ENCODE measurements at places on chromosomes 5 and 9.
A peak's percentile ranks its signal among the peaks of the same experiment; 100 is the strongest.

GRCh38 chr9:109320331-109320741 lies 523 bp downstream of the EPB41L4B start:
- no peak for DNase-seq

- no peak for DNase-seq
Measured at GRCh38 chr5:68817632-68818031, 276.2 kb upstream of the SLC30A5 start.

- DNase-seq: no peak
Measured at GRCh38 chr9:15116130-15116580, 190.9 kb downstream of the TTC39B start.

DNA sequence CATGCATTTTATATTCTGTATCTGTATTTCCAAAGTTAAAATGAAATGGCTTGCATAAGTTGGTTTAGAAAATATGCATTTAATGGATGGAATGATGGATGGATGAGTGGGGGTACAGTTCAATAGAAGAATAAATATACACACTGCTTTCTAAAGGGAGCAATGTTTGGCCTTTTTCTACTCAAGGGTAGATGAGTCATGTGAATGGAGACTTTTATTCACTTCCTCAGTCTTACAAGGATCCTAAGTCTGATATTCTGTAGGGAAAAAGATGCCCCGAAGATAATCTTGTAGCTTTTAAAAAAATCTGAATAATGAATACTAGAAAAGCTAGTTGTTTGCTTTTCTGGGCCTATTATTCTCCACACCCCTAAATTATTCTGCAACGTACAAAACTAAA lies 2112.1 kb downstream of the MAT2B start:
- DNase-seq: no peak

- DNase-seq: no peak
Measured at GRCh38 chr5:112083623-112084022, 326.6 kb upstream of the NREP start.

- DNase-seq: no peak
Measured at GRCh38 chr9:106479679-106480078, 383.3 kb upstream of the ZNF462 start.

DNA sequence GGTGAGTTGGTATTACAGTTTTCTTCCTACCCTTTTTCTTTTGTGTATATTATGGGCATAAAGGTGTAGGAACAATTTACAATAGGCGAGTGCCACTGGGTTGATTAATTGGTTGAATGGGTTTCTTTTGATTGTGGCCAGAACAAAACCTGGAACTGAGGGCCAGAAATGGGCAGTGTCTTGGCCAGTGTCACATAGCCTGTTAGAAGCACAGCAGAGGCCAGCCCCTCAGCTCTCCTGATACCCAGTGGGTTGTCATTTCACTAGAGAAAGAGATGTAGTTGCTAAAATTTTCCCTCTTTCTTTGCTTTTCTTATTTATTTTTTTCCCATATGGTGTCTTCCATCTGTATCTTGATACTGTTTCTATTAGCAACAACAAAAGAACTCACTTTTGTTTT lies 38.8 kb upstream of the SEMA6A start:
- DNase-seq: peak; percentile 5

DNA sequence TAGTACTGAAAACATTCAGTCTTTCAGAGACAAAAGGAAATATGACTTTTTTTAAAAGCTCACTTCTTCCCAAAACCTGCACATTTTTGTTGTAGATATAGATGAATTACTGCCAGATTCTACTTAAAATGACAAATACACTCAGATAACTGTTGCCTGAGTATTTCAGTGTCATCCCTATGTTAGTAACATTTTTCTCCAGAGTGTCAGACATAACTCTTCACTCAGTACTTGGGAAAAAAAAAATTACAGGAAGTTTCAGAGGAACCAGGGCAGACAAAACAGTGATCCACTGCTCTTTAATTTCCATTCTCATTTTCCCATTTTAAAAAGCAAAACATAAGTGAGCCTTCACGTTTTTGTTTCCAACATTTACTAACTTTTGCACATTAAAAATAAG lies 79.3 kb upstream of the ITGA1 start:
- DNase-seq: no peak

- no peak for DNase-seq
Measured at GRCh38 chr5:140319833-140320232, 16.9 kb upstream of the PFDN1 start.

- no peak for DNase-seq
Measured at GRCh38 chr9:123063177-123063598, 29.7 kb downstream of the GPR21 start.

DNA sequence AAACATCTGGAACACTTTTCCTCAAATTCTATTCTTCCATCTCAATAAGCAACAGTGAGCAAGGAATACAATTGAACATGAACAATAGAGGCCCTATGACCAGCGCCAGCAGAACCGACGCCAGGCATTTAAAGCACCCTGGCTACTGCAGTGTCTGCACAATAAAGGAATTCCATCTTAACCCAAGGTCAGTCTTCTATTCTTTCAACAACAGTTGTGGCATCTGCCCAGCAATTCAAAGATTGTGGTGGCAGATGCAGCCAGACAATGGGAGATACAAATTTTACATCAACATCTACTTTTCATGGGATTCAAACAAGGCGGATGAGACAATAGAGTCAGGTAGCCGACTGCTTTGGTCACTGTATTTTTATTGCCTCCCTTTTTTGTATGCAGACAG lies 65.9 kb downstream of the ELL2 start:
- DNase-seq: no peak

- DNase-seq: no peak
Measured at GRCh38 chr9:92066168-92066567, 49.0 kb downstream of the SPTLC1 start.

DNA sequence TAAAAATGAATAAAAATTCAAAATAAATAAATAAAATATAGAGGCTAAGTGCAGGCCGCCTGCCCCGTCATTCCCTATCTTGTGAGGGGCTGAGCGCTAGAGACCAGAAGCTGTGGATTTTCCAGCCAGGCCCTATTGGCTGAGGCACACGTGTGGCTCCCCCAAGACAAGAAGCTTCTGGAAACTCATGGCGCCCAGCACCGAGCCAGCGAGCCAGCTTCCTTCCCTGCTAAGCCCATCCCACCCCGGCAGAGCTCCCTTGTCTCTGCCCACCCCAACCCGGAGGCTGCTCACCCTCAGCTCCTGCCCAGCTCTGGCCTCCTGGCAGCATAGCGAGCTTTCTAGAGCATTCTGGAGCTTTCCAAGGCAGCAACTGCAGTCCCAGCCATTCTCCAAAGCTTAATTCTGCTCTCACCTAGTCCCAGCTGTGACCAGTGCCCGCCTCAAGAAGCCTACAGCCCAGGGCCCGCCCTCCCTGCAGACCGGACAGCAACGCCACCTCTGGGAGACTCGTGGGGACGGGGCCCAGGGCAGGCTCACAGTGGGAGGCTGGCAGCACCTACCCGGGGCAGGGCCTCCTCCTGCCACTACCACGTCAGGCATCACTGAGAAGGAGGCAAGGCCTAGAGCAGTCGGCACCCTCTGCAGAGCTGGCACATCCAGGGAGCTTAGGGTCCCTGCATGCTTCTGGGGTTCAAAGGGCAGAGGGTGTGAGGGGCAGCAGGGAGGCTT lies 23.2 kb upstream of the TMEM250 start:
- no peak for DNase-seq

- no peak for DNase-seq
Measured at GRCh38 chr5:67350618-67351201, 154.1 kb upstream of the CD180 start.

DNA sequence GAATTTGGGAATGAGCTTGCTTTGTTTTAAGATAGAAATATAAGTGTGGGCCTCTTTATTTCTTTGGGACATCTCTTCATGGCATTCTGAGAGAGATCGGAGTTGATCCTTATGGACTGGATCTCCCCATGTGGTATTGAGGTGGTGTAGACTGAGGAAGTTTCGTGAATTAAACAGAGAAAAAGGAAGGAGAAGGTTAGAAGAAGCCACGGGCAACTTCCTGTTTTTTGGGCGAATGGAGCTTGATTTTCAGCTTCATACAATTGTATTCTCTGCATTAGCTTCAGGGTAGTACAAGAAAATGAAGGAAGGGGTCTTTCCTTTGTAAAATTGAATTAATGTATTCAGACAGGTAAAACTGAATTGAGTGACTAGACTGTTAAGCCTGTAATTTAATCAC lies 70.5 kb upstream of the HMHB1 start:
- no peak for DNase-seq

- no peak for DNase-seq
Measured at GRCh38 chr5:80990527-80990926, 30.4 kb downstream of the RASGRF2 start.

- no peak for DNase-seq
Measured at GRCh38 chr9:14119694-14120514, 194.0 kb downstream of the NFIB start.

DNA sequence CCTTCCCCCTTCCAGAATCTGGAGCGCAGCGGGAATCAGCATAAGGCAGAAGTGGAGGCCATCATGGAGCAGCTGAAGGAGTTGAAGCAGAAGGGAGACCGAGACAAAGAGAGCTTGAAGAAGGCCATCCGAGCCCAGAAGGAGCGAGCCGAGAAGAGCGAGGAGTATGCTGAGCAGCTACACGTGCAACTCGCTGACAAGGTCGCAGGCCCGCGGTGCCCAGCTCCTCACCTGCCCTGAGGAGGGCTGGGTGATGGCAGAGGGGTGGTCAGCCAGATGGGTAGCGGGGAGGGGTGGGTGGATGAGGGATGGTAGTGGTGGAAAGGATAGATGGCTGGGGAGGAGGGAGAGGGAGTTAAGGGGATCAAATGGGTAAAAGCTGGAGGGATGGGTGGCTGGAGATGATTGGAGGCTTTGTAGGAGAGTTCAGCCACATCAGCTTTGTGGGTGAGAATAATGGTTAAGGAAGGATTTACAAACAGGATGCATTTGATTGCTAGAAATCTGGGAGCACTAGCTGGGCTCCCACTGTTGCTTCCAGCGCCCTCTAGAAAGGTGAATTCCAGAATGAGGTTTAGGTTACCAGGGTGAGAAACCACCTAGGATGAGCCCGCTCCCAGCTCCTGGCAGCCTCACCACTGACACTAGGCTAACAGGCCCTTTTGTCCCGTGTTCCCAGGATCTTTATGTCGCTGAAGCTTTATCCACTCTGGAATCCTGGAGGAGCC lies 19.7 kb upstream of the GLE1 start:
- no peak for DNase-seq

- no peak for DNase-seq
Measured at GRCh38 chr9:79089054-79089560, 482.7 kb upstream of the TLE4 start.

GRCh38 chr5:97906135-97906534 lies 723.1 kb upstream of the RIOK2 start:
- no peak for DNase-seq

GRCh38 chr5:17966640-17967402 lies 332.6 kb downstream of the TAF11L14 start:
- DNase-seq: no peak

DNA sequence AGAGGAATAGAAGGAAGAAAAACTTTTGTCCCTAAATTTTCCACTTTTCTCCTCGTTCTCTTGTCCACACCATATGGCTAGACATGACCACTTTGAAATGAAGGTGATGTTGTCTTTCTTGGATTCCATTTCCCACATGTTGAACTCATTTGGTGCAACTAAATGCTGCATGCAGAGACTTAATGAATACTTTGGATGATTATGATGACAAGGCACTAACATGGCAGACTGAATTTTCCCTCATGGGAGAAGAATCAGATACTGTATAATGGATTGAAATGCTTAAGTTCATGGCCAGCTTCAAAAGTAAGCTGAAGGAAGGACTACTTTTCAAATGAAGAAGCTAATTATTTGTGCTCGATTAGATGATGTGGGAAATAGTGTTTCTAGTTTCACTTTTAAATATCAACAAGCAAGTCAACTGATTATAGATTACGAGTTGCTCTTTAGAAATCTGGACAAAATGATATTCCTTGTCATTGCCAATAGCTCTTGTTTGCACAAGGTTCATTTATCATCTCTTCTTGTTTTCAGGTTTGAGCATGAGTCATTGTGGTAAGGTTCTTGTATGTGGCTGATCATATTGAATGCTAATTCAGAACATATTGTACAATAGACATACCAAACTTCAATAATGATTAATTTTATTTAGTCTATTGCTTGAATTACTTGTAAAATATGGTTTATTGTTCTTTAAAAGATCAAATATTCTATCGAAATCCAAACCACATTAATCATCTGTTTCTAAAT lies 501.3 kb upstream of the FTMT start:
- no peak for DNase-seq

DNA sequence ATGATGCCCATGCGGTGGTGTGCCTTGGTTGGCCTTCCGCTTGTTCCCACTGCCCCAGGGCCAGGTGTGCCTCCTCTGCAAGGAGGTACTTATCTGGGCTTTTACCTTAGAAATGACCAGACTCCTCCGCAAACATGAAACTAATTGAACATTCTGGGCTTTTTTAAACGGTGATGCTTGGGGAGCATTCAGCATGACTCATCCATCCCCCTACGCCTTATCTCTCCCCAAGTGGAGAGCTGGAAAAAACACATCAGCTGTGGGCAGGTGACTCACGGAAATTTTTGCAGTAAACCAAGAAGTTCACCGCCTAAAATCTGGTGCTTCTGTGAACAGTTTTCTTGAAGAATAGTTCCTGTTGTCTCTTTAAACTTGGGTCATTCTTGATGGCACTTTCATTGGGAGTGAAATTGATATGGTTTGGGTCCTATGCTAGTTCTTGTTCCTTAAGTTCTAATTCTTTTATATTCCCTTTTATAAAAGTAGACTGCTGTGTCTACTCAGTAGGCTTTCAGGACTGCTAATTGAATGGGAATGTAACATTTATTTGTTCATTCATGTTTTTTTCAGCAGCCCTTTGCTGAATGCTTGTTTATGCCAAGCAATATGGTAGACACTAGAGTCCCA lies 39.6 kb downstream of the SFXN1 start:
- DNase-seq: no peak

DNA sequence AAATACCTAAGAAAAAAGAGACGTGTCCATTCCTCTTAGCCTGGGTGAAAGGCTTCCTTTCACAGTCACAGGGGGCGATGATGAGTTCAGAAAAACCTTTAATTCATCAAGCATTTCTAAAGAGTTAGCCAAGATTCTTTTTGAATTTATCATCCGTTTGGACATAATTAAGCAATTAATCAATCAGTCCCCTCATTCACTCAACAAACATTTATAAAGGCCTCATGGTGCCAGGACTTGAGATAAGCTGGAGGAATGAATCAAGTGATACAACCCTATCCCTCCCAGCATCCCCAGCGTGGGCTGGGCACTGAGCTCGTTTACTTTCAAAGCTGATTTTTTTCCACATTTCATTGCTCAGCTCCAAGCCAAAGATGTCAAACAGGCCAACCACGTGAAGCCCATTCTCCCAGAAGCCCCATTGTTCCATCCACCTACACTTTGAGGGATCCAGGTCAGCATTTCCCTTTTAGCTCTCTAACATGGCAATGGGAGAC lies 140.5 kb downstream of the SLIT3 start:
- no peak for DNase-seq

DNA sequence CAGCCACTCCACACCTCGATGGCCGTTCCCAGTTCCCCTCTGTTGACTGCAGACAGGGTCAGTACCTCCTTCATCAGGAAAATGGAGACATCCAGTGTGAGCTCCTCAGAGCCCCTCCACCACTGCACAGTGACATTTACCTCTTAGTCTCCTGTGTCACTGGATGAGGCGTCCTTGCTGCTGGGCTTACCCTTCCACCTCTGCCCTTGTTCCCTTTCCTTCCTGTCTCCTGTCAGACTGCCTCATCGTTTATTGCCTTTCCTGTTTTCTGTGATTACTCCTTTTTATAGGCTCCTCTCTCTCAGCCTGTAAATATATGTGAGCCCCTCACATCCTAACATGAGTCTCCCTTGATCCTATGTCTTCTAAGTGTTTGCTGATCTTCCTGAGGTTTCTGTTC lies 23.2 kb upstream of the SPTAN1 start:
- no peak for DNase-seq
